Activated CD4-positive, alpha-beta T cell treated with anti-CD3 and anti-CD28 coated beads, Interleukin-2, amount 50 U/mL, for 1 hour (primary cell): ENCODE measurements at places on chromosomes 7 and 10.

- DNase-seq: no peak
These were observed 475.3 kb downstream of the PLXNA4 start for GRCh38 chr7:132100981-132101380.

DNA sequence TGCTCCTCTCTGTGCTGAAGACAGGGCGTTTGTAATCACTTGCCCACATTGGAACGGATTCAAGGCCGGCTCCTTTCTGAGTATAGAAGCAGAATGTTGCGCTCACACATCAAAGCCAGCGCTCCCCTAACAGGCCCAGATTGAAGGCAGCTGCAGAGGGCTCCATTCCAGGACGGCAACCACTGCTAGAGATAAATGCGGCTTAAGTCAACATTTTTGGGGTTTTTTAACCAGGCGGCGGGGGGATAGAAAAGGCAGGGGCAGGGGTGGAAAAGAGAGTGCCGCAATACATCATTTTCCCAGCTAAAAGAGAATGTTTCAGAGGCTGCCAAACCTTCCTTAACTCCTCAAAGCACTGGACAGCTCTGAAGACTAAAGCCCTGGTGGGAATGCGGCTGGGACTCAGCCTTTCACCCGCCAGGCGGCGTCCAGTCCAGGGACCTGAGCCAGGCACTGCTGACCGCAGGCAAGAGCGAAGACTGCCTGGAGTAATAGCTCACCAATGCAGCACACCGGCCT is 189.6 kb downstream of the TNS3 start:
- no peak for DNase-seq

GRCh38 chr10:31876652-31877352 is 51.8 kb downstream of the ARHGAP12 start:
- DNase-seq: no peak

- no peak for DNase-seq
These were observed 87.2 kb upstream of the A1CF start for GRCh38 chr10:50972591-50972990.

DNA sequence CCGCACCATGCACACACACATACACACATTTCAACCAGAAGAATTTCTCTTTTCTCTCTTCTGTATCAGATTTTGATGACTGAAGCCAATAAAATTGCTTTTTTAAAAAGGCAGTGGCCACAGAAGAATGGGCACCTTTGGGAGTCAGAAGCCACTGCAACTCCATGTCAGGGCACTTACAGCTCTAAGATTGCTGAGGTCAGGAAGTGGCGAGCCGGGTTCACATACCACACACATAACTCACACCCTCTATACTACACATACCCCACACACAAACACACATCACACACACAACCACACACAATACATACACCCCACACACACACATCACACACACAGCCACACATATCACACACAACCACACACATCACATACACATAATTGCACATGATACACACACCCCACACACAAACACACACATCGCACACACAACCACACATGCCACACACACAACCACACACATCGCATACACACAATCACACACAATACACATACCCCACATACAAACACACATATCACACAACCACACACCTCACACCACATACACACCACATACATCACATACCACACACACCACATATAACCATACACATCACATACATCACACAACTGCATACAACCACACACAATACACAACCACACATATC is 31.2 kb downstream of the GPRIN2 start:
- DNase-seq: no peak

DNA sequence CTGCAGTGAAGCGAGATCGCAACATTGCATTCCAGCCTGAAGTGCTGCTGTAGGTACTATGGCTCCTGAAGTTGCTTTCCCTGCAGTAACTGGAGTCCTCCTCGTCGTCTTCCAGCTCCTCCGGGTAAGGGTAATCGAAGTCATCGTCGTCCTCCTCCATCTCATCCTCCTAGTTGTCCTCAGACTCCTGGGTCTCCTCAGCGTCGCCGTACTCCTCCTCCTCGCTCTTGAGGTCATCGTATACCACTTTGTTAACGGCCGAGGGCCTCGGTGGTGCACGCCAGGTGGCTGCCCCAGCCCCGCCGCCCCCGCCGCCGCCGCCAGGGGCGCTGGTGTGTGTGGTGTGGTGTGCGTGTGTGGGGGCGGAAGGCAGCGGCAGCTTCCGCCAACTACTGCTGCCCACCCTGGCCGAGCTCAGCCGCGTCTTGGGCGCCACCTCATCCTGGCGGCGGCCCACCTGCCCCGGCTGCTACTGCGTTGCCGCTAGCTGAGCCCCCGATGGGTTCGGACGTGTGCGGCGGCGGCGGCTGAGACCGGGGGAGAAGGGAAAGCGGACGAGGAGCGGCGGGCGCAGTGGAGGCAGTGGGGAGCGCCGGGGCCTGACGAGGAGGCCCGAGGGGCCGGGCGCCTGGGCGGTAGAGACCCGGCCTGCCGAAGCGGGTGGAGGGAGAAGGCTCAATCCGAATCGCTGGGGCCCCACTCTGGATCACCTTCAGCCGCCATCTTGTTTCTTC is 11.8 kb upstream of the ACBD5 start:
- DNase-seq: peak; percentile 75

DNA sequence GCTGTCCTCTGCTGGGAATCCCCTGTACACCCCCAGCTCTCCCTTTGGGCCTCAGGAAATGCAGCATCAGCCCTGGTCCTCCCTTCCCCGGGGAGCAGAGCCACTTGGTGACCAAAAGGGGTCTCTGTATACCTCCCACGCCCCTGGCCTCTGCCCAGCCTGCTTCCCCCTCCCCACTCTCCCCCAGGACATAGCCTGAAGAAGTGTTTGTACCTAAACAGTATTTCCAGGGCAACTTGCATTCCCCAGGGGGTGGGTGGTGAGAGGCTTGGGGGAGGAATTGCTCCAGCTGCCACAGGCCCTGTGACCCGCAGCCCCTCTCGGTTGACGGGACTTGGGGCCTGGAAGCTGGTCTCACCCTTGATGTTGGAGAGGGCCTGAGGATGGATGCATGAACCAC is 39.3 kb downstream of the TMEM270 start:
- no peak for DNase-seq

- no peak for DNase-seq
These were observed 44.4 kb downstream of the SCD start for GRCh38 chr10:100391163-100392002.

DNA sequence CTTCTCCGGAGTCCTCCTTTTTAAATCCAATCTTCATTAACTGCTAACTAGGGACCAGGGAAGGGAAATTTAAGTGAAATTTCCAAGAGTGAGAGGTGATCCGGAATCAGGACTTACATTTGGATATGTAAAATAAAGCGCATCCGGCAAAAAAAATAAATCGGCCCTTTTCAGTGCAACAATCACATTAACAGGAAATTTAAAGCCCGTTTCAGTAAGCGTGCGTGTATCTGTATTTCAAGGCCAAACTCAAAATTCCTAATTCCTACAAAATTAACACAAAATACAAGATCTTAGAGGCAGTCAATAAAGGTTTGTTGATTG is 771 bp downstream of the DNAJC9 start:
- DNase-seq: no peak

DNA sequence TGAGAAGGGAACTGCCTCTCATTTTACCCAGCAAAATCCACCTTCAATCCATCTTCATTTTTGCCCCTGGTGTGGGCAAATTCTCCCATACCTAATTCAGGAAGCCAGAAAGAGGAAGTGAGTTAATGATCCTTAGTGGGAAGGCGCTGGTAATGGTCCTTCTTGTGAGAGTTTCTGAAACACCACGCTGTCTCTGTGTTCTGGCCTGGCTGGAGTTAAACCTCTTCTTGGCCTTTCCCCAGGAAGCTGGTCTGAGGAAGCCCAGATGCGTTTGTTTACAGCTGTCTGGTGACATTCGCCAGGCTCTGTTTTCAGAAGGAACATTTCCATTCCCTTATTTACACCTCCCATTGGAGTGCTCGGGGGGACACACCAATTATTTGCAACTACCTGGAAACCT is 24.3 kb downstream of the HTRA1 start:
- DNase-seq: no peak

DNA sequence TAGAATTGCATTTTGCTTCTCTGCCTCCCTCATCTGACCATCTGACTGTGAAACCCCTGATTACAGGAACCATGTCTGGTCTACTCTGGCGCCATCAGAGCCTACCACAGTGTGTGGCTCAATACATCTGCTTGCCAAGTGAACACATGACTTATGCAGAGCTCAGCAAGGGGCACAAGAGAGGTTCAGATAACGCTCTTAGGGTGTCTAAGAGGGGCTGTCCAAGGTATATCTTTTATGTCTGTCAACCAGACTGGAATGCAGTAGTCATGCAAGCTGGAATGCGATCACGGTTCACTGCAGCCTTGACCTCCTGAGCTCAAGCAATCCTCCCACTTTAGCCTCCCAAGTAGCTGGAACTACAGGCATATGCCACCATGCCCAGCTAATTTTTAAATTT is 10.3 kb upstream of the RRP12 start:
- DNase-seq: no peak

- DNase-seq: no peak
These were observed 146.5 kb downstream of the SFMBT2 start for GRCh38 chr10:7264313-7264756.

DNA sequence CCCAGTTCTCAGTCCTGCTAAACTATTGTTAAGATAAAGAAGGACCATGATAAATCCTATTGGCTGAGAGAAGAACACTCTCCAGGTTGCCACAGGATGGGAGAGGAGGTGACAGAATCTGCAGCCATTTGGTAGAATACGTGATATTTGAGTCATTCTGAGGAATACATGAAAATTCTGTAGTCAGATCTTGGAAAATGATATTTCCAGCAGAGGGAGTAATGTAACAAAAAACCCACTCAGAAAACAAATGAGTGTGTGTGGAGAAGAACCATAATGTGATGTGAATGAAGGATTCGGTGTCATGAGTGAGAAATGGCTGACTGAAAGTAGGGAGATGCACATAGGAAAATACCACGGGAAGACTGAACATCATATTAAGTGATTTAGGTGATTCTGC is 128.5 kb upstream of the PFKP start:
- no peak for DNase-seq

DNA sequence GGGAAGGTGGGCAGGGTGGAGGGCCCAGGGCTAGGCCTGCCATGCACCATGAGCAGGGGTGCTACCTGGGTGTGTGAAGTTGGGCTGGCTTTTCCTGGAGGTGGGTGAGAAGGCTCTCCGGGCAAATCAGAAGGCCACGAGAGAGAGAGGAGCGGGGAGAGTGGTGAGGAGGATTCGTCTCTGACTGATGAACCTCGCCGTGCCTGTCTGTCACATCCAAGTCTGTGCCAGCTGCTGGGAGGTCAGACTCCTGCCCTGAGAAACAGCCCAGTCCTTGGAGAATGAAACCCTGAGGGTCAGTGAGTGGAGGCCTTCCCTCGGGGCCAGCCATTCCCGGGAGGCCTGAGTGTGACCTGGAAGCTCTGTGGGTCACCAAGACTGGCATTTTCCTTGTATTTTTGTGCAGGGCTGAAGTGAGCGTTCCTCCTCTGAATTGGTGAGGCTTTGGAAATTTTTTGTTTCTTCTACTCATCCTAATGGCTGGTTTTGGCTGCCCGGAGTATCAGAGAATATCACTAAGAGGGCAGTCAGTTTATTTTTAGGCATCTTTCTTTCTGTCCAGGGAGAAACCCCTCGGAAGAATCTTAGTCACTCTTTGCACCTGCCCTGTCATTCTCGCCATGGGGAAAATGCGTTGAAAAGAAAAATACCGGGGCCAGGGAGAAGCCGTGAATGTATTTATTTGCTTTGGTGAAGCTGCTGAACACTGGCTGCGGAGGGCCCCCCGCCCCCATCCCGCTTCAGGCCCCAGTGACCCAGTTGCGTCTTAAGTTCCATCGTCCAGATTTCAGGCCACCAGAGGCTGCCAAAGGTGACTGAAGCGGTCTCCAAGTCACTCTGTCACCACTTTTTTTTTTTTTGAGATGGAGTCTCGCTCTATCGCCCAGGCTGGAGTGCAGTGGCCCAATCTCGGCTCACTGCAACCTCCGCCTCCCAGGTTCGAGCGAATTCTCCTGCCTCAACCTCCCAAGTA is 6.5 kb upstream of the AP5Z1 start:
- no peak for DNase-seq

DNA sequence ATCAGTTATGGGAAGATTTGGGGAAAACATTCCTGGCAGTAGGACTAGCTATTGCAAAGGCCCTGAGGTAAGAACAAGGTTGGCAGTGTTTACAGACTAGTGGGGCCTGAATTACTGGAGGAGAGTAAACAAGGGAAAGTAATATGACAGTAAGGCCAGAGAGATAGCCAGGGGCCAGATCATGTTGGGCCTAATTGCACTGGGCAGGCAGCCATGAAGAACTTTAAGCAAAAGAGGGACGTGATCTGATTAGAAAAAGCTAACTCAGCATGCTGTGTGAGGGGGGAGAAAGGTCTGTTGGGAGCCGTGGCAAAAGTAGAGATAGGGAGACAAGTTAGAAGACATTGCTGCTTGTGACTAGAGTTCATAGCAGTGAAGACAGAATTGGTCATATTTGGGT is 9.2 kb downstream of the NUP42 start:
- DNase-seq: no peak

DNA sequence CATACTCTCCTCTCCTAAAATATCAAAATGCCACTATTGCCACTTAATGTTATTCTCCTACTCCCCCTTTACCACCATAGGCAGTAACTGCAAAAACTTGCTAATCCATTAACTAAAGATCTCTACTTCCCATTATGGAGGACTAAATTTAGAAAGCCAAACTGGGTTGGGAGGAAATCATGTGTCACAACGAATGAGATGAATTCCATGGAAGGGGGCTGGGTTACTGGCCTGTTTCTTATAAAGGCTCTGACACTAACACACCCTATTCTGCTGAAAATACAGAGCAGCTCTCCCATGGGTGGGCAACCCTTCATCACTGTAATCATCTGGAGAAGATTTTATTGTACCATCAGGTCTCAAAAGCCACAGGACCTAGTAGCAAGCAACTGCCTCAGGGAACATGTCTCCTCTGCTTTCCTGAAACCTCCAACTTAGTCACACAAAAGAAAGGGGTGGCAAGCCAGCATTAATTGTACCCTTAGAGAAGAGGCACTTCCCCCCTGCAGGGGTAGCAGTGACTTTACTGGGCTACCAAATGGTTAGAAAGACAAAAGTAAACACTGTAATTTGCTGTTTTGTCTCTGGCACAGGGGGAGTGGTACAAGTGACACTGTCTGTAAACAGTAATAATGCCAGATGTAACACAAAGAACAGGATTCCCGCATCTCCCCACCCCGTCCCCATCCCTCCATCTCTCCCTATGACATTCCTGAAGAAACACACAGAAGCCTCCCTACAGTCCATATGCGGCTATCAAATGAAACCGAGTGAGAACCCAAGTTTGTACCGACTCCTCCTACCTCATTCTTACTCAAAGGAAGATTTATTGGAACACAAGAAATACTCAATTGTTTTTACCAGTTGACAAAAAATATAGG is 81.6 kb downstream of the ARMH3 start:
- no peak for DNase-seq
